Lower leg skin (tissue), 4 donors: ENCODE measurements at places on chromosomes 2 and 18.
A peak's percentile ranks its signal among the peaks of the same experiment; 100 is the strongest.

GRCh38 chr2:102117472-102117858 lies 25.1 kb upstream of the IL1R1 start:
- DNase-seq = no peak

DNA sequence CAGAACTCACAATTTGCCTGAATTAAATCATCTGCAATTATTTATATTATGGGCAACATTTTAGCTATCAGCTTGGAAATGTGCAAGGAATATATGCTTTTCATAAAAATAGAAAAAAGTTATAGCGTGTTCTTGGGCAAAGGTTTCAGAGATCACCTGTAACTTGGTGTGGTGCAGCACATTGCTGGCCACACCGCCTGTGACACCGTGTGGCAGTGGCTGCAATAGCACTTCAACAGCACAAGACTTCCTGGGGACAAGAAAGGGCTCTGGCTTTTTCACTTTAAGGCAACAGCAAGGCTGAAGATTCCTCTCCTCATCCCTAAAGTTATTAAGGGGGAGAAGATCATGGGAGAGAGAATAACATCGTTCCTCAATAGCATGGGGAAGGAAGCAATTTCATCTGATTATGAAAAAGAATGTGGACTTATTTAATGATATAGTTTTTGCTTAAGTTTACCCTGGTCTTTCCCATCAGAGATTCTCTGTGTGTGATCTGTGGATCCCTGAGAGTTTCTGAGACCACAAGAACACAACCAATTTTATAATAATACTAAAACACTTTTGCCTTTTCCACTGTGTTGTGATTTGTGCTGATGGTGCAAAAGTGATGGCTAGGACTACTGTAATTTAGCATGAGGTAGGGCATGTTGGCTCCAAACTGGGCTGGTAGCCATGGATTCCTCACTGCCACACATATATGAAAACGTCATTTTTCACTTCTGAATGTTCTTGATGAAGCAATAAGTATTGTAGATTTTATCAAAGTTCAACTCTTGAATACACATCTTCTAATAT lies 15.0 kb upstream of the SERPINB3 start:
- DNase-seq = no peak

DNA sequence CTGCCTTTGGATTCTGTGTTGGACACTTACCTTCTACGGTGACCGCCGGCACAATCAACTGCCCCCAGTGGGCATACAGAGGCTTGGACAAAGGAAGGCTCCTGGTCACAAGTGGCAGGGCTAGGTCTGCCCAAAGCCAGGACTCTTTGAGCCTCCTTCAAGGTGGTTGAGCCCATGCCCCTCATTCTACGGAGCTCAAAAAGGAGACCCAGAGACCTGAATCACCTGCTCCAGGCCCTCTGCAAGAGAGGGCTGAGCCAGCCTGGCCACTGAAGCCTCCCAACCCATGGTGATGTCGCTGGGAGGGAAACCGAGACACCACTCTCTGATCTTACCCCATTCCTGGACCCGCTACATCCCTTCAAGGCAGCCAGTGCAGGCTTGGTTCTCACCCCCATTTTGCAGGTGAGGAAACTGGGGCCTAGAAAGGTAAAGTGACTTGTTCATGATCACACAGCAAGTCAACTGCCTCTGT lies 87.9 kb downstream of the INHBB start:
- no peak for DNase-seq

- no peak for DNase-seq
Measured at GRCh38 chr2:127051116-127052056, 55.6 kb downstream of the BIN1 start.

- DNase-seq = no peak
Measured at GRCh38 chr2:207873794-207874193, 104.1 kb upstream of the FZD5 start.

DNA sequence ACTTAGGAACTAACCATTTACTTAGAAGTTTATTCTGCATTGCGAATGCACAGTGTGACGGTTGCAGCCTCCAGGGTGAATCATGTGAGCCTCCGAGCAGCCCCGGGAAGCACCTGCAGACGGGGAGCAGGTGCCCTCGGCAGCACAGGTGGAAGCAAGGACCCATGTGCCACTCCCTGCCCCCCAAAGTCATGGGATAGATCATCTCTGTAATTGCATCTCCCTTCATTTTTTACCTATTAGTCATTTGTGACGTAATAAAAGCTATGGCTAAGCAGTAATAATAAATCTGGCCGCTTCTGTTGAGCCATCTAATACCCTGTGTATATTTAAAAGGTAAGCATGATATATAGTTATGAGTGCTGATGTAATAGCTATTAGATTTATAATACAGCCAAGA lies 97.2 kb downstream of the PTGR3 start:
- peak; percentile 26 for DNase-seq

GRCh38 chr2:61920548-61920947 lies 15.1 kb downstream of the COMMD1 start:
- DNase-seq = no peak

- DNase-seq = peak; percentile 39
Measured at GRCh38 chr18:58618822-58619595, 9.9 kb downstream of the ALPK2 start.

- peak; percentile 32 for DNase-seq
Measured at GRCh38 chr2:31523871-31524492, 56.8 kb downstream of the SRD5A2 start.

DNA sequence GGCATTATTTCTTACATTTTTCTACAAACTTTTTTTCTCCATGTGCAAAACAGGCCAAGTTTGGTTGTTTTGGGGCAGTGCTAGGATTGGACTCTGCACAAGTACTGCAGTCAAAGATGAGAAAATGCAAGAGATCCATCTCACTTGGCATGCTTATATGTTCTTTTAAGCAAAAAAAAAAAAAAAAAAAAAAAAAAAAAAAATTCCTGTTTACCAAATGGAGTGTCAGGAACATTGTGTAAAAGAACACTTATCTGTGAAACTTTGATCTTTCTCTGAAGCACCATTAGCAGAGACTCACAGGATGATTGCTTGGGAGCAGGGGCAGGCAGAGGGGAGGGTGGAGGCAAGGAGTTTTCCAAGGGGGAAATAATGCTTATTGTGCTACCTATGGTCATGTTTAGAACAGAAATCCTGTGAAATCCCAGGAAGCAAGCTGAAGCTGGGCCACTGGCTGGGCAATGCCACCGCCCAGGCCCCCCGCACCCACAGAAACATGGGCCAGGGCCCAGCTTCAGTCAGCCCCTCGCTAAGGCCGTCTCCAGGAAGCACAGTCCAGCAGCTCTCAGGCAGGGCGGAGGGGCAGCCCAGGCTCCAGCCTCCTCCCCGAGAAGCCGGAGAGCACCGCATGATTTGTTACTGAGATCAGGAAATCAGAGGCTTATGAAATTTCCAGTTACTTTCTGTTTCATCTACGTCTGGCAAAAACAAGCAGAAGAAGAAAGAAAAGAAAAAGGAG lies 229.4 kb downstream of the ZNF516 start:
- DNase-seq = peak; percentile 86

- no peak for DNase-seq
Measured at GRCh38 chr18:634551-635045, 22.9 kb upstream of the TYMS start.

GRCh38 chr18:61502472-61502871 lies 169.2 kb downstream of the CDH20 start:
- peak; percentile 33 for DNase-seq

DNA sequence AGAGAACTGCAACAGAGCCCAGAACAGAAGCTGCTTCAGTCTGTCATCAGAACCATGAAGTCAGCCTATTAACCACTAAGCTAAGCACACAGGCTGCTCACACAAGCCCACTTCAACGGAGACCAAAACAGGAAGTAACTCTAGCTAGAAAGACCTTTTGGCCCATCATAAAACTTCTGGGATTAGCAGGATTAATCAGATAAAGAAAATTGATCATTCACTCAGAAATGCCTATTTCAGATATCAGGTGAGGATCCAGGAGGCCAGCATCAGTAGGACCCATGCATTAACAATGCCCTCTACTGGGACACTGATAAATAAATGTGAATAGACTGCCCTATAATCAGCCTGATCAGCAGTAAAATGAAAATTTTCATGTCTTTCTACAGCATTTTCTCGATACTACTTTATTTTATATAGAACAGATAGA lies 101.4 kb downstream of the WDPCP start:
- DNase-seq = no peak

DNA sequence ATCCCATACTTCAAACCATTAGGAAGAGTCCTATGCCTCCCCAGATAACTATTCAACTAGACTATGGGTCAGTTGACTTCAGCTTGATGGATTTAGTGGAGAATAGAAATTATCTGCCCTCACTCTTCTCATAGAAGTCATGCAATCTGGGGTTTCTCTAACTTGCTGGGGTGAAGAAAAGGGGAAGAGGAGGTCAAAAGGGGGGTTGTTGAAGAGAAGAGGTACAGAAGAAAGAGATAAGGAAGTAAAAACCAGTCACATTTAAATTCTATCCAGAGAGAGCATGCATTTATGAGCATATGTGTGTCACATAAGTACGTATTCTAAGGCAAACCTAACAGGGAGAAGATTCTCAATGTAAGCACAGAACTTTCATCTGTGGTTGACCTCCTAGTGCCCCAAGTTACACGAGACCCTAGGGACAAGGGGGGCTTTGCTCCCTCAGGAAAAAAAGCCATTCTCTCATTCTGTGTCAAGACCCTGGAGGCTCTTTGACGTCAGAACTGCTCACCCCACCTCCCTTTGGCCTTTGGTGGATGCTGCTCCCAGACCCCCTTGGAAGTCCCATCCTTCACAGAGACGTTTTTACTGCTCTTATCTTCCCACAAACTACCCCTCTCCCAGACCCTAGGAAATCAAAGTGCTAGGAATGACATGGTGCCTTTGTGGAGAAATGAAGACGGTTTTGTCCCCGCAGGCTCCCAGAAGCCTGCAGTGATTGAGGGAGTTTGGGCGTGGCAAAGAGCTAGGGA lies 236.8 kb upstream of the TNP1 start:
- no peak for DNase-seq
